CD4-positive, CD25-positive, alpha-beta regulatory T cell (primary cell): ENCODE measurements at places on chromosomes 4 and X. TPM values are rescaled to one million over a fixed set of nuclear protein-coding genes. Genes with fewer than 3 reads are reported as not detected.

RNF113A gene
- 30.7 TPM for total RNA-seq

STS gene
- total RNA-seq, result 1.6 TPM

MTNR1A gene
- total RNA-seq, result not detected

GASK1B gene
- not detected for total RNA-seq

AMTN gene
- not detected for total RNA-seq

DAPP1 gene
- total RNA-seq, result 29.8 TPM

DKK2 gene
- not detected for total RNA-seq

FGB gene
- total RNA-seq, result not detected

FRAS1 gene
- not detected for total RNA-seq

RAI2 gene
- 0.15 TPM for total RNA-seq

MAGEB17 gene
- total RNA-seq, result not detected

TMSB15A gene
- not detected for total RNA-seq

VEGFC gene
- total RNA-seq, result not detected
